ENCODE measurements at places on chromosomes 5 and 9.
A peak's percentile ranks its signal among the peaks of the same experiment; 100 is the strongest.

GRCh38 chr9:36632892-36633291 lies 60.2 kb downstream of the MELK start:
- DNase-seq, result no peak

- peak; percentile 69 for DNase-seq
These were observed 35.8 kb upstream of the LCP2 start for GRCh38 chr5:170333161-170333910.

DNA sequence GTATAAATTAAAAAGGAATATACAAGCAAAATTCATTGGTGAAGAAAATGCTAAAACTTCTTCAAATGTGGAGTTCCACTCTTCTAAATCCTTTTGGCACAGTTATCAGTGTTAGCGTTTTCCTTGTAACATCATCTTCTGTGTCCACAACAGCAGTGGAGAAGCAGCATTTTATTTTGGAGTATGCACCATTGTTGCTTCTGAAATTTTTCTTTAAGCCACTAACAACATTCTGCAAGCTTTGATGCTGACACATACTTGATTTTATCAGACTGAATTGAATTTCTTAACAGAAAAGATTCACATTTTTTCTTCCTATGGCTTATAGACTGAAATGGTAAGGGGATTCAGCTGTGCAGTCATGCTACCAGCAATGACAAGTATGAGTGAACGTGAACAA lies 60.8 kb upstream of the PTGER4 start:
- no peak for DNase-seq

GRCh38 chr9:128720841-128721486 lies 3.0 kb downstream of the ZDHHC12 start:
- no peak for DNase-seq

DNA sequence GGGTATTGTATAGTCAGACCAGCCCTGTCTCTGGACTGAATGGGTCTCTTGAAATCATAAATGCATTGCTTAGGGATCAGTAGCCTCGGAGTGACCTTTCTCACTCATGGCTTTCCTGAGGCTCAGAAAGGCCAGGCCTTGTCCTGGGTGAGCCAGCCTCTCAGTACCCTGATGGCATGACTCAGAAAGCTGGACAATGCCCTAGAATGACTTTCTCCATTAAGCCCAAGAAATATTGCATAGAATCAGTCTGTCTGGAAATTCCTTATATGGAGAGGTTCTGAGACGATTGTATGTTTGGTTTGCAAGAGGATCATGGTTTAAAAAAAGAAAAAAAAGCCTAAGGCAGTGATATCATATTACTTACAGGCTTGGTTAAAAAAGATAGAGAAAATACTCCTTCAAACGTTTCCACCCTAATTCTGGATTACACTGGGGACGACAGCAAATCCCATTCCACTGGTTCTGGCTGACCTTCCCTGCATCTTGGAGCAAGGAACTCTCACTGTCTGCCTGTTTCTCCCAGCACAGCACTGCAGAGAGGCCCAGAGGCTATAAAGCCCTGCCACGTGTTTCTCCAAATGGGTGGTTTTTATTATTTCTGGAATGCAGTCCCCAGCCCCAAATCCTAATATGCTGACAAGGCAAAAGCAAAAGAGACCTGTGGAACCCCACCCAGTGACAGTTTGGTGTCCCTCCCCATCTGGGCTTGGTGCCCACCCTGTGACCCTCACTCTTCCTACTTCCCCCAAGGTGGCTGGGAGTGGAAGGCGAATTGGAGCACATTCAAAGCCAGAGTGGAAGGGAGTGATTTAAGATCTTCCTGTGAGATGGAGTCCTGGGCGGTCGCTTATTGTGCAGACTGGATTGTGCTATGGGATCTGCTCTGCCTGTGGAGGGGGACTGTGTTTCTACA lies 34.4 kb downstream of the MAP1B start:
- no peak for DNase-seq

DNA sequence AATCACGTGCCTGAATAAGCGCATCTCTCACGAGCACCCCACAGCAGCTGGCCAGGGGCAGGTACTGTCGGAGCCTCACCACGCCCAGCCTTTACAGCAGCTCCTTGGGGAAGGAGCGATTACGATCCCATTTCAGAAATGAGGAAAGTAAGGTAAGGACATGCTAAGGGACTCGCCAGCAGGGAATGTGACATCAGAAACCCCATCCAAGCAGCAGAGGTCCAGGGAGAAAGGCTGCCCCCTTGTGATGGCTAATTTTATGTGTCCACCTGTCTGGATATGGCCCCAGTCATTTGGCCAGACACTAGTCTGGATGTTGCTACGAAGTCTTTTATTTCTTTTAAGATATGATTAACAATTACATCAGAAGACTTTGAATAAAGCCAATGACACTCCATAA lies 77.3 kb downstream of the UBE2QL1 start:
- DNase-seq, result no peak

GRCh38 chr5:95424016-95424415 lies 32.9 kb downstream of the FAM81B start:
- DNase-seq, result no peak

GRCh38 chr5:25579111-25579510 lies 934.3 kb upstream of the CDH10 start:
- no peak for DNase-seq

DNA sequence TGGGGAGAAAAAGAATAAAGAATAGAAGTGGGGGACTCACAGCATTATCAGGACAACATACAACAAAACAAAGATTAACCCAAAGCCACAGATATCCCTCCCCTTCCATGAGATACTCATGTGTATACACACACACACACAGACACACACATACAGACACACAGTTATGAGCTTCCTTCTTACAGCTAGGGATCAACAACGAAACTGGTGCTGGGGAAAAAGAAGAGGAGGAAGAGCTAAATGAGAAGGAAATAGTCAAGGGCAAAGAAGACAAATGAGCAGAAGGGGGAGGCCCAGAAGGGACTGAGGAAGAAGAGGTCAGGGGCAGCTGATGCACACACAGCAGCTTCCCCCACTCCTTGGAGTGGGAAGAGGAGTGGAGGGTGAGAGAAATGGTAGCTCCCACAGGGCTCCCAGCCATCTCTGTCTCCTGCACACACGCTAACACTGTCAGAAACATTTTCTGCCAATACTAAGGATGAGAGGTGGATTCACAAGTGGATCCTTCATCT lies 66.2 kb downstream of the SIL1 start:
- DNase-seq, result no peak

DNA sequence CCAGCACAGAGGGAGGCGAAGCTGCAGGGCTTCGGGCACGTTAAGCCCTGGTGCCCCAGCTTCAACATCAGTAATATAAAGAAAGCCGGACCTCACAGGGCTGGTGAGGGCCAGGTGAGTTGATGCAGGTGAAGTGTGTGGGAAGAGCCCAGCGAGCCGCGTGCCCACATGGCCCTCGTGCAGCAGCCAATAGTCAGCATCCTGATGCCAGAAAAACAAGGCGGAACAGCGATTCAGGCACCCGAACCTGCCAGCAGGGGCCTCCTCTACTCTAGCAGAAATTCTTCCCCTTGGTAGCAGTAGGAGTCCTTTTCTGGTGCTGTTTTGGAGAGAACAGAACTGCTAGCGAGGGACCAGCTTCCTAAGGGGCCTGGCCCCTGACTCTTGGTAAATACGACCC lies 7.8 kb downstream of the MED10 start:
- no peak for DNase-seq

- DNase-seq, result no peak
These were observed 112.2 kb downstream of the EGFLAM start for GRCh38 chr5:38370358-38371100.

DNA sequence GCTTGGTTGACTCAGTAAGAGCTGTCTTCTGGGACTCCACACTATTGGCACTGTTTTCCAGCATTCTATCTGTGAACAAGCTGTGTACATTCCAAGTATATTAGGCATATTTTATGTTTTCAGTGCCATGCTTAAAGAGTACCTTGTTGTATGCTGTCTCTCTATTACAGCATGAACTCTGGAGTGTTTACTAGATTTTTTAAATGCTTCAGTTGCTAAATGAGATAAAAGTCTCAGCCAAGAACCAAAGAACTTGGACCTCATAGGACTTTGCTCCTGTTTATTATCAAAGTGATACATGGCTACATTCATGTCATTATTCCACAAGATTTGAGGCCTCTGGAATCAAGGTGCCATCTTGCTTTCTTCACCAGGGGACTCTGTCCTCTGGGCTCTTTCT lies 167.2 kb downstream of the C9orf152 start:
- DNase-seq, result no peak

- no peak for DNase-seq
These were observed 31.7 kb upstream of the NR3C1 start for GRCh38 chr5:143435210-143435657.

DNA sequence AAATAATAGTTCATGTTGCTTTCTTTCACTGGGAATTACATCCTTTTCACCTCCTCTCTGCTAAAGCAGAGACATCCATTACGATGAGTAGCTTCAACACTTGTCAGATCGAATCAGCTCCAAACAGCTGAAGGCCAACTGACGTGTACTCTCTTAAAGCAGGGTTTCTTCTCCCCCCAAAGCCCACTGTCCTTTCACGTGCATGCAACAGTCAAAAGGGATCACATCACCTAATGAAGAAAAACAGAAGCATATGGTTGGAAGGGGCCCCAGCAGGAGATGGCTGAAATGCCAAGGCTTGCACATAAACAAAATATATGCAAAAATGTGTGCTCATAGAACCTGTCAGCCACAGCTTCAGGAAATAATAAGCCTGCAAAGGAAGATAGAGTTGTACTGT lies 421.6 kb downstream of the ANXA1 start:
- DNase-seq, result no peak

GRCh38 chr5:91957666-91958065 lies 574.5 kb upstream of the ARRDC3 start:
- no peak for DNase-seq

DNA sequence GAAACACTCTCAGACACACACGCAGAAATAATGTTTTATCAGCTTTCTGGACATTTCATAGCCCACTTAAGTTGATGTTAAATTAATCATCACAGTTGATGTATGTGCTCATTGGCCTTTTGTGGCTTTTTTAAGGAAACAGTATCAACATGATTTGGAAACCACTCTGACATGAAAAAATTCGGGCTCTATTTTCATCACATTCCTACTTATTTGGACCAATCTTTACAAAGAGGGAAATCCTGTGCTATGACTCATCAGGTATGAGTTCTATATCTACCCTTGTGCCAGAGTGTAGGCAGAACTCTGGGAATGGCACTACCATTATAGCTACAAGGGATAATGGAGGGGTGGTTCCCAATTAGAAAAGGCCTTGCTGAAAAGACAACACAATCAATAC lies 388.4 kb upstream of the PTGER4 start:
- DNase-seq, result no peak

DNA sequence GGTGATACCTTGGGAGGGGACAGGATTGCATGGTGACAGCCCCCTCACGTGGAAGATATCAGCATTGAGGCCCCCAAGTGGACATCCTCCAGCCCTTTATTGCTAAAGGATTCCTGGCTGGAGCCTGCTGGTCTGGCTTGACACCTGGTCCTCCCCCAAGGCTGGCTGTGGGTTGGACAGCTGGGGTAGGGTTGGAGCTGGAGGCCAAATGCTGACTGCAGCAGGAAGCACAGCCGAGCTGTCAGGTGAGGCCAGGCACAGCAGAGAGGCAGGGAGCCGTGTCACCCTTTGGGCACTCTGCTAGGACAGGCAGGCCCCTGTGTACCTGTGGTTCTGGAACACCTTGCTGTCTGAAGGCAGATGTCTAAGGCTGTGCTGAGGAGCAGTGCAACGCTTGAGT lies 2.2 kb downstream of the CACFD1 start:
- DNase-seq, result no peak

GRCh38 chr9:27489087-27489876 lies 34.8 kb upstream of the IFNK start:
- DNase-seq, result no peak

GRCh38 chr5:139911425-139912120 lies 116.0 kb downstream of the PSD2 start:
- no peak for DNase-seq

GRCh38 chr5:110072651-110073050 lies 382.9 kb downstream of the MAN2A1 start:
- no peak for DNase-seq

- DNase-seq, result no peak
These were observed 7.0 kb upstream of the UGT3A2 start for GRCh38 chr5:36073595-36074216.

DNA sequence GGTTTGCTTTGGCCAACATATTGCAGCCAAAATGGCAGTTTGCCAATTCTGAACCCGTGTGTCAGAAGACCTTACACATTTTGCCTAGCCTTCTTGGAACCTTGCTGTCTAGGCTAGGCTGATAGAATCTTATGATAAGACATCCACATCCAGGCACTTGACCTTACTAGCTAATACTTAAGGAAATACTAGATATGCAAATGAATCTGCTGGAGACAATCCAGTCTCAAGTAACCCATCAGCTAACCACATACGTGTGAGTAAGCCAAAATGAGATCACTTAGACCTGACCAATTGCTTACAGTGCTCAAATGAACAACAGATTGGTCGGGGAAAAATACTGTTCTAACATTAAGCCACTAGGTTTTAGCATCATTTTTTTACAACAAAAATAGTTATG lies 1504.6 kb upstream of the CDH9 start:
- DNase-seq, result no peak

DNA sequence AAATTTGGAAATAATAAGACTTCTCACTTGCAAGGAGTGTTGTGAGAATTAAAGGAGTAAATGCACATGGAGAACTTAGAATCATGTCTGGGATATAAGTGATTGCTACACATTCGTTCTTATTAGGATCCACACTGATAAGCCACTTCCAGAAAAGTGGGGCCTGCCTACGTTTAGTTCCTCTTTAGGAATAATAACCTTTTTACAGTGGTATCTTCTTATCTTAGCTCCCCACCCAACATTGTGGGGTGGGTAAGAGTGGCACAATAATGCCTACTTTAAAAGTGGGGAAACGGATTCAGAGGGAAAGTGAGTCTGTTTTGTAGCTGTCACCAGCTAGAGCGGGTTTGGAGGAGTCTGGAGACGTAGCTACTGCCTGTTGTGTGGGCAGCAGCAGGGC lies 16.0 kb downstream of the DOCK2 start:
- no peak for DNase-seq

DNA sequence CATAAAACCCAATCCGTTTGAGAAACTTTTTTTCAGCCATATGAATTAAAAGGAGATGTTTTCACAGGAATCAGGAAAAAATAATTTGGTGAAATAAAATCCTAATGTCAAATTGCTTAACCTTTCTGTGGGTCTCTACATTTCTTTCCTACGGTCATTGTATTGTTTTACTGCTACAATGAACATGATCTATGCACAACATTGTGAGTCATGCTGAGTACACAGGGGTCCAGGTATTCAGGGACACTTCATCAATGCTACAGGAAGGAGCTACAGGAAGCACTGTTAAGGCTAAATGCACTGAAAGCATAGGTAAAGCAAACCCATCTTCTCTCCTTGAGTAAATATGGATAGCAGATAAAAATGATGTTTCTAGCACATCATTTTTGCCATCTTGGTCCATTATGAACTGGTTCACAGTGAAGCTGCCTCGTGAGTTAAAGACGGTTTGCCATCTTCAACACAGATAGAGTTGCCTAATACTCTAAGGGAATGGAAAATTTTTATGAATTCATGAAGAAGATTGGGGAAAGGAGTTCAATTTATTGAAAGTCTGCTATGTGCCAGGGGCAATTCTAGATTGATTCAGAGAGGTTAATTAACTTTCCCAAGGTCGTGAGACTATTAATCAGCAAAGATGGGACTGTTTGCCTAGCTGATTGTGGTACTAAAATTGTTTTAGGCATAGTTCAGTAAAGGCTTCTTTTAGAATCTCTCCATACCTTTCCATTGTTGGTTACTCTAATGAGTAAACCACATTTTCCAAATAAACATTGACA lies 85.5 kb downstream of the DIRAS2 start:
- no peak for DNase-seq

- DNase-seq, result no peak
These were observed 203.1 kb downstream of the FSTL4 start for GRCh38 chr5:133409210-133409674.
